ENCODE measurements at places on chromosomes 6 and 20. TPM values are rescaled to one million over a fixed set of nuclear protein-coding genes. Genes with fewer than 3 reads are reported as not detected.

Gene LPIN3
- total RNA-seq = 1.8 TPM

Gene ZNF334
- total RNA-seq = 21.4 TPM

Gene SLC22A2
- total RNA-seq = not detected

Gene COL9A3
- 4.6 TPM for total RNA-seq

Gene PPP1R16B
- total RNA-seq = 0.57 TPM

Gene DEK
- 207 TPM for total RNA-seq

Gene GSTA3
- not detected for total RNA-seq

Gene PPP1R3G
- total RNA-seq = 0.07 TPM

Gene OPRM1
- total RNA-seq = not detected

Gene WASF1
- total RNA-seq = 48.9 TPM

Gene ADISSP
- total RNA-seq = 86.0 TPM

DNA sequence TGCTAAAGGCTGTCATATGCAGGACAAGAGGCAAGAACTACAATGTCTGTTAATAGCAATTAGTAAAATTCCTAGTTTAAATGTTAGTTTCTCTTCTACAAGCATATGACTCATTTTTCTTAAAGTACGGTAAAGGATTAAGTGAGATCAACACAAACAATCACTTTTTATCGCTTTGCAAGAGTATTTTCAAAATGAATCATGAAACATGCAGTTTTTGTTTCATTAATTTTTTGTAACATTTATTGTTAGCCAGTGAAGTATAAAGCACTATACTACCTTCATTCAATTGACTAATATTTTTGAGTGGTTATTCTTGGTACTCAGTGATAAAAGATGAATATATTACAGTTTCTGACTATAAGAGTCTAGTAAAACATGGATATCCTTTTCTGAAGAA is 138.6 kb downstream of the AHI1 start:
- no peak for DNase-seq

DNA sequence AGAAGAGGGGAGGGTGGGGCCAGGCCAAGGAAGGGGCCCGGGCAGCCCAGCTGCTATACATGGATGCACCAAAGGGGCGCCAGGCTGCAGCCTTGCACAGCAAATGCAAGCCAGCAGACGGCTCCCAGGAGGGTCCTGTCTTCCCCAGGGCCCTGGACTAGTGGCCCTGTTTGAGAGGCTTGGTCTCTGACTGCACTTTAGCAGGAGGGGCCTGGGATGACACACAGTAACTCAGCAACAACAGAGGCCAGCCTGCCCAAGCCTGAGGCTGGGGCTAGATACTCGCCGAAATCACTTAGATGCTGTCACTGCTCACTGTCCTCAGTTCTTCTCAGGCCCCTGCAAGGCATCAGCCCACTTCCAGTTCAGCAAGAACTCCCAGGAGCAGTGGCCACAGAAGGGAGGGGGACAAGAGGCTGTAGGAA is 73.5 kb downstream of the TRAM2 start:
- DNase-seq = no peak

GRCh38 chr6:148455674-148456558 is 113.3 kb downstream of the SASH1 start:
- peak; percentile 53 for DNase-seq

- no peak for DNase-seq
Observed at GRCh38 chr6:11251553-11252360, 19.3 kb upstream of the NEDD9 start.

DNA sequence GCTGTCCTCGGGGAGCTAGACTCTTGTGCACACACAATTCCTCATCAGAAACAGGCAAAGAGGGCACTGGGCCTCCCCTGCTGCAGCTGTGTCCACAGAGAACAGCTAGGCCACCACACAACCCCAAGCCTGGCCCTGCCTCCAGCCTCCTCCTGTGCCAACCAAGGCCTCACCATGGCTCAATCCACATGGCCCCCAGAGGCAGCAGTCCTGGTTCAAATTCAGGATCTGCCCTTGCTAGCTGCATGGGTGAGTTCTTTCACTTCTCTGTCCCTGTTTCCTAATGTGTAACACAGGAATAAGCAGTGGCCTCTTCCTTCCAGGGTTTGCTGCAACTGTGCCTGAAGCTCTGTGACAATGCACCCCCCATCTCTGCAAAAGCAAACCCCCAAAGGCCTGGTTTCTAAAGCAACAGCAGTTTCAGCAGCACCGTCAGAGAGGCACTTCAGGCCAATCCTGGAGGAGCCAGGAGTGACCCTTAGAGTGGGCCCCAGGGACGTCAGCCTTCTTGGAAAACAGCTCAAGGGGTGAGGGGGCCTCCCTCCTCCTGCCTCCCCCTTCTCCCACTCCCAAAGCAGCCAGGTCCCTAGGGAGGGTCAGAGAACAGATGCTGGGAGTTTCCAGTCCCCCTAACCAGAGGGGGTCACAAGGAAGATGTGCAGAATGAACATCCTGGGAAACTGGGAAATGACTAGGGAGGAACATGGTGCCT is 2.2 kb downstream of the ADISSP start:
- DNase-seq = no peak

DNA sequence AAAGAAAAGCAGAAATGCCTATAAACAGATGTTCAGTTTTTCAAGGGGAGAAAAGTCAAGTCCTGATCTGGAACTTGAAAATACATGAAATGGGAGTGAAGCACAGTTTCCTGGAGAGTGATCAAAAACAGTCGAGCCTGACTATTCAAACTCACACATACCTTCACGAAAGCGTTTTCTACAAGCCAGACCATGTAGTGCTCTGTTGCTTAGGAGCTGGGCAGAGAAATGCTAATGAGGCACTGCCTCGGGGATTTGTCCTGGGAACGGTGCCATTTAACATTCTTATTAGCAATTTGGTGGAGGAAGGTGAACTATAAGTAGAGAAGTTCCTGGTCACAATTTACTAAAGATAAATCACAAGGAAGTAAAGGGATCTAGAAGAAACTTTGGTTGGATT is 5.9 kb downstream of the NHSL1 start:
- DNase-seq = no peak

GRCh38 chr6:100344761-100345160 is 120.0 kb downstream of the SIM1 start:
- DNase-seq = no peak

DNA sequence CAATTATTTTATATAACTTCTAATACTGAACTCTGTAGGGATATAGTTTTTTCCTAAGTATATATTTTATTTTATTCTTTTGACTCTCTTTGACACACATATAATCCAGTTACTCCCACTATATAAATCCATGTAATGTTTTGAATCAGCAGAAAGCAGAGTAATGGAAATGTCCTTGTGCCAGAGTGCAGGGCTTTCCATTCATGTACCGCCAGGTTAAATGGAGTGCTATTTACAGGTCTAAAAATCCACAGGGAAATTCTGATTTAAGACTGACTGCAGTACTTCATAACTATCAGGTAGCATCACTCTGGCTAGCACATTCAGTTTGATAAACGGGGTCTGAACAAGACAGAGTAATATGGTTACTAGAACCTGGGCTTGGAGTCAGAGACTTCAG is 626.8 kb downstream of the COL12A1 start:
- DNase-seq = no peak

DNA sequence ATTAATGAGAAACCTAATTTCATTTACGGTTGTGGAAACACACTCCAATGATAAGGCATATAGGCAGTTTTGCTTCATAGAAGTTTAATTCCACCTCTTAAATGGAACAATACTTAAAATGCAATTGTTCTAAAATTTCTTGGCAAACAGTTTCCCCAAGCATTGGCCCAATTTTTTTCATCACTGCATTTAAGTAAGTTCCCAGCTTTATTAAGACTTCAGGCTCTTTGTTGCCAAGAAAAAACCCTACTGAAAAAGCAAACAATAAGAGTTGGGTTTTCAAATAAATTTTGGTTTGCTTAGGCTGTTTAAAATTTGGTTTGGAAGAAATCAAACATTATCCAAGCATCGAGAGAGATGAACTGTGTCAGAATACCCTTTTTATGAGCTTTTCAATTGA is 690.9 kb upstream of the NRSN1 start:
- no peak for DNase-seq

DNA sequence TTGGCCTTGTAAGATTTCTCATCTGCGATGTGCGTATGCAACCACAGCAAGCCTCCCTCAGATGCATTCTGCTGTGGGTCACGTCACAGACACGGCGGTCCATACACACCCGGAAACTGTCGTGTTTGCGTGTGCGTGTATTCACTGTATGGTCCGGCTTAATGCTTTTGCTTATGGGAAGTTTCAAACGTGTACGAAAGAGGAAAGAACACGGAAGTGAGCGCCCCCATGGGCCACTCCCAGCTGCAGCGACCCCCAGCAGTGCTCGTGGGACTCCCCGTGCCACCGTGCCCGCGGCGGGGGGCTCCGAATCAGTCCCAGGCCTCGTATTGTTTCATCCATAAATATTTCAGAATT is 10.2 kb downstream of the DLL1 start:
- no peak for DNase-seq

Data from neural crest cell (in vitro differentiated cells).